ENCODE measurements at places on chromosomes 3 and 15. TPM values are rescaled to one million over a fixed set of nuclear protein-coding genes. Genes with fewer than 3 reads are reported as not detected.

The NAALADL2 gene
- total RNA-seq = 0.29 TPM

The ACKR2 gene
- 0.43 TPM for total RNA-seq

DNA sequence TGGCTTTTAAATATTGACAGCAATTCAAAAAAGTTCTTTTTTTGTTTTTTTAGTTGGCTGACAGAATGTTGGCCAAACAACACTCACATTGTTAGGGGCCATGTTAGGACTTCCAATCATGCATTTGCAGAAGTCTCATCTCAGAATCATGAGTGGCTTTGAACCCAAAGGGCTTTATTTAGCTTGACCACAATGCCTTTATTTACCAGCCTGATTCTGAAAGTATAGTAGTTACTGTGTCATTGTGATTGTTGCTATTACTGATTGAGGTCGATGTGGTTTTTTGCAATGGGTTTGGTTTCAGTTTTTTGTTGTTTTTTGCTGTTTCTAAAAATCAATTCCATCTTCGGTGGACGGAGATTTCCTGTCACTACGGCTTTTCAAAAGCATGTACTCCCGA lies 7.2 kb downstream of the GLDN start:
- peaks cover 20% of the 10 kb centered on the region for H3K4me1 ChIP-seq
- no peak overlapping the region for H3K27ac ChIP-seq
- H3K36me3 ChIP-seq = no peaks in the 10 kb centered on the region
- no peak overlapping the region for H3K4me3 ChIP-seq

DNA sequence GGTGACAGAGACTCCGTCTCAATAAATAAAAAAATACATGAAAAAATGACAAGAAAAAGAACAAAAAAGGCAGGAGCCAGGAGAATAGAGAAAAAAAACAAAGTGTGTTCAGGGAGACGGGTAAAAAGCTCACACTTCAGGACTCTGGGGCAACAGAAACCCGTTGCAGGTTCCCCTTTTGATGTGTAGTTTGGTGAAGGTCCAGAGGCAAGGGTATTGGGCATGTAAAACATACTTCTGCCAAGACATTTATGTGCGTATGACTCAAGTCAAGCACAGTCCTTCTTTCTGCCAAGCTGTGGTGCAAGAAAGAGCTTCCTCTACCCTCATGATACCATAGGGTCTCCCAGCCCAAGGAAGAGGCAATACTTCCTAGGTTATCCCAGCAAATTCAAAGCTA lies 33.4 kb upstream of the STRIT1 start:
- H3K4me1 ChIP-seq = peaks cover 4% of the 10 kb centered on the region
- no peaks in the 10 kb centered on the region for H3K36me3 ChIP-seq
- DNase-seq = no peak
- H3K4me3 ChIP-seq = no peak overlapping the region

- DNase-seq = no peak
- no peaks in the 10 kb centered on the region for H3K4me1 ChIP-seq
- H3K27ac ChIP-seq = no peak overlapping the region
- no peaks in the 10 kb centered on the region for H3K36me3 ChIP-seq
Observed at GRCh38 chr3:112503304-112503972, 4.2 kb upstream of the BTLA start.

Measured in Karpas-422 (cell line).